GM23338 (cell line): ENCODE measurements at places on chromosomes 2 and 18. TPM values are rescaled to one million over a fixed set of nuclear protein-coding genes. Genes with fewer than 3 reads are reported as not detected.
A peak's percentile ranks its signal among the peaks of the same experiment; 100 is the strongest.

DNA sequence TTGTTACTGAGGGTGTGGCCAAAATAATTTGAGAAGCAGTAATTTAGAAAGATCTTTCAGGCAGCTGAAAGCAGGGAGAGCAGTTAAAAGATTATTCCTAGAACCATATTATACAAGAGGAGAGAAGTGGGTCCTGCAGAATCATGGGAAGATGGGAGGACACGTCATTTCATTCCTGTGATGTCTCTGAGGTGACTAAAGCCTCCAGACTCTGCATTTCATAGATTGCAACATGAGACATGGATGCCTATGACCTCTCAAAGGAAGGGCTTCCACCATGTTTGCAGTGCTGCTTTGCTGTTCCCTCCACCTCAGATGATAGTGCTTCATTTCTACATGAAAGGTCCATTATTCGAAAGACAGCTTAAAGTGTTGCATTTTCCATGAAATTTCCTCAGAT, 788.4 kb downstream of the TSN start:
- no peaks in the 10 kb centered on the region for H3K27me3 ChIP-seq
- no peak overlapping the region for H3K27ac ChIP-seq

GRCh38 chr2:28445448-28446258, 50.2 kb upstream of the PLB1 start:
- no peak overlapping the region for H3K27ac ChIP-seq
- H3K4me1 ChIP-seq: no peaks in the 10 kb centered on the region
- H3K36me3 ChIP-seq: no peaks in the 10 kb centered on the region
- no peaks in the 10 kb centered on the region for H3K27me3 ChIP-seq

DNA sequence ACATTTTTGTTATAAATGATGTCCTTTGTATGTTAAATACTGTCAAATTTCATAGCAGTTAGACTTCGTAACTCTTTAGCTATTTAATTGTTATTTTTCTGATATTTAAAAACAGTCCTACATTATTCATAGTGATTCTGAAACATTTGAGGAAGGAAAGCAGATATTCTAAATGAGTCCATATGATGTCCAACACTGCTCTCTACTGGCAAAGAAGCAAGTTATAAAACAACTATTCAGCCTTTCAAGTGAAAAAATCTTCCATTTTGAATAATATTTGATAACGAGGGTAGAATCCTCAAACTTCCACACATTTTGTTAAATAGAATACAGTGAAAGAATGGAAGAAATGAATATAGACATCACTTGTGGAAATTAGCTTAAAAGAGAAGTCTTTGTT, 220.8 kb downstream of the GULP1 start:
- no peaks in the 10 kb centered on the region for H3K27me3 ChIP-seq
- H3K36me3 ChIP-seq: no peaks in the 10 kb centered on the region
- H3K27ac ChIP-seq: no peak overlapping the region
- H3K4me3 ChIP-seq: no peak overlapping the region
- DNase-seq: peak; percentile 54

GRCh38 chr2:20781656-20782265, 41.1 kb downstream of the LDAH start:
- H3K36me3 ChIP-seq: no peaks in the 10 kb centered on the region
- no peaks in the 10 kb centered on the region for H3K4me1 ChIP-seq
- peak; percentile 74 for DNase-seq
- H3K27me3 ChIP-seq: no peaks in the 10 kb centered on the region

GRCh38 chr2:131093696-131094462, 619 bp upstream of the FAM168B start:
- no peaks in the 10 kb centered on the region for H3K4me1 ChIP-seq
- H3K4me3 ChIP-seq: peak overlapping the region; percentile 84
- peak; percentile 72 for DNase-seq
- peak overlapping the region; percentile 78 for H3K27ac ChIP-seq
- H3K27me3 ChIP-seq: no peaks in the 10 kb centered on the region
- peaks cover 16% of the 10 kb centered on the region for H3K36me3 ChIP-seq

CCDC74B gene
- total RNA-seq: 22.1 and 34.5 TPM in 2 replicates

DNA sequence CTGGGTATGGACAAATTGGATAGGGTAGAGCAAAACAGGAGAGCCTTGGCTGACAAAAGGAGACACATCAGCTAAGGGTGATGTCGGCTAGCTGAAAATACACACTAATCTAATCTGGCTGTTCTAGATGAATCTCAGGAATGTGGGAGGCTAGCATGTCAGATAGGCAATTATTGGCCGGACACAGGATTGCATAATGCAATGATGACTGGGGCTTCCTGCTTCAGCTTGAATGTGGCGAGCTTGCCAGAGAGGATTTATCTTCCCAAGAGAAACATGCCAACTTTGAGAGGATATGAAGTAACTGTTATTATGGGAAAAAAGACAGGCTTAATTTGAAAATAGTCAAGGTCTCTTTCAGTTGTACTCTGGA, 102.4 kb downstream of the TRIB2 start:
- H3K36me3 ChIP-seq: no peaks in the 10 kb centered on the region
- no peak overlapping the region for H3K4me3 ChIP-seq
- no peaks in the 10 kb centered on the region for H3K27me3 ChIP-seq
- H3K27ac ChIP-seq: no peak overlapping the region
- 0 out of 2 replicates have a peak, but pooled peaks cover 4% of the 10 kb centered on the region for H3K4me1 ChIP-seq
- peak; percentile 8 for DNase-seq

DNA sequence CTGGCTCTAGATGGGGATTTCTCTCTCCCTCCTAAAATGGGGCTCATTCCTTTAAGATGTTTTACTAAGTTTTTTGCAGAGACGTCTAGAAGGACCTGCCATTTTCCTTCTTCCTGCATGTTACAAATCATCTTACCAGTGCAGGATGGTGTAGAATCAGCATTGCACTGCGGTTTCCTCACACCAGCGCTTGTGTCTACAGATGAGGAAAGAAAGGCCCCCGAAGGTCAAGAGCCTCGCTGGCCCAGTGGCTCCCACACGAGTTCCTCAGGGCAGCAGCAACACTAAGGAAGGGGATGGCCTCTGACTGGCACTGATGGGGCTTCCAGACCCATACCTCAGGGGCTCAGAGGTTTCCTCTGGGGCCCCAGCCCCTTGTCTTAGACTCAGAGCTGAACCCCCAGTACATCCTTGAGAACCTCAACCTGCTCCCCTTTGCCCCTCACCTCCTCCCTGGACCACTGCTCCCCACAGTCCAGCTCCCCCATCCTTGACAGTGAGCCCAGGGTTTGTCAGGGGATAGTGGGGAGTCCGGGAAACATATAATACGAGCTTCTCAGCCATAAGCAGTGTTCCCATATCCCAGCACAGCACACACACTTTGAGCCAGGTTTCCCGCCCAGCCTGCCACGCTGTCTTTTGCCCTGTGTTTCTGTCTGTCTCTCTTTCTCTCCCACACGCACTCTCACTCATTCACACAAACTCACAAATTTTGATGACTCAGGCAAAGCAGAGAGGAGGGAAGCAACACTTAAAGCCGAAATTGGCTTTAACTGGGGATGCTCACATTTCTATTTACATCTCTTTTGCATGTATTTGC, 29.4 kb downstream of the ZFP36L2 start:
- H3K27me3 ChIP-seq: no peaks in the 10 kb centered on the region
- H3K4me3 ChIP-seq: no peak overlapping the region
- 0 out of 2 replicates have a peak, but pooled peaks cover under 1% of the 10 kb centered on the region for H3K4me1 ChIP-seq
- H3K36me3 ChIP-seq: no peaks in the 10 kb centered on the region
- H3K27ac ChIP-seq: no peak overlapping the region

DNA sequence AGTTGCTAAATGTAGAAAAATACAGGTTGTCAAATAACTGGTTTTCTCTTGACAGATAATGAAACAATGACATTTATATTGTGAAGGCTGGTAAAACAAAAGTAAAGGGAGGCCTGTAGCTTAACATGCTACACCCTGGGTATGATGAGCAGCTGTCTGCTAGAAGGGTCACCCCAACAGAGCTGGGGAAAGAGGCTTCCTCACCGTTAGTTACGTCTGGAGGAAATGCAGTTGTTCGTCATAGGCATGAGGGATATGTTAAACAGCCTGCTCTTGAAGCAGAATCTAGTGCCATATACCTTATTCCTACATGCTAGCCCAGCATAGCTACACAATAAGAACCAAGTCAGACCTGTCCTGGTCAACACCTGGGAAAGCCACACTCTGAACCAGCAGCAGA, 49.9 kb downstream of the LPIN2 start:
- no peak for DNase-seq
- no peak overlapping the region for H3K4me3 ChIP-seq
- H3K4me1 ChIP-seq: peaks cover 10% of the 10 kb centered on the region
- H3K36me3 ChIP-seq: no peaks in the 10 kb centered on the region
- H3K27me3 ChIP-seq: no peaks in the 10 kb centered on the region

DNA sequence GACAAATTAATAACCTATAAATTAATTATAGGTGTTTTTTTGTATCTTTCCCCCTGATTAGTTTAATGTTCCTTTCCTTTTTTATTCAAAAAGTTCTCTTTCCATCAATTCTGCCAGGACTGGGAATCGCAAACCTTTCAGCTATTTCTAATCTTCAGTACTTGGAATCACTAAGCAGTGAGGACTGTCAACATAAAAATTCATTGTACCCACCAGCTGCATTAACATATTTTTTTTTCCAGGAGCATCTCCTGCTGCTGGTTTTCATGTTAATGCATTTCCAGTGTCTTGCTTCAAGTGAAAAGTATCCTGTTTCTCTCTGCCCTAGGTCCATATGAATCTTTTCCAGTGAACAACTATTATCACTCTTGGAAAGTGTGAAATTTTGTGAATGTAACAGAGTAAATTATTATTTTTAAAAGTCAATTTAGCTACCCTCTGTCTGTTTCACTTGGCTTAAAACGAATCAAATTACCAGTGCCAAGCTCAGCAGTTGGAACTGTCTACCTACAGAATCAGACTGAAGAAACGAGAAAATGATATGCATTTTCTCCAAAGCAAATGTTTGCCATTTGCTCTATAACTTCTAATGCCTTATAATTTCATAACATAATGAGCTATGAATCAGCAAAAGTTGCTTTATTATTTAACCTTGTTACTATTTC, 804.4 kb downstream of the EPHA4 start:
- no peak overlapping the region for H3K27ac ChIP-seq
- no peak overlapping the region for H3K4me3 ChIP-seq
- H3K36me3 ChIP-seq: no peaks in the 10 kb centered on the region
- no peaks in the 10 kb centered on the region for H3K27me3 ChIP-seq
- 0 out of 2 replicates have a peak, but pooled peaks cover 7% of the 10 kb centered on the region for H3K4me1 ChIP-seq

SOWAHC gene
- total RNA-seq: 26.3 and 27.5 TPM in 2 replicates

- no peaks in the 10 kb centered on the region for H3K4me1 ChIP-seq
- H3K27me3 ChIP-seq: no peaks in the 10 kb centered on the region
- H3K4me3 ChIP-seq: no peak overlapping the region
- H3K36me3 ChIP-seq: no peaks in the 10 kb centered on the region
Observed at GRCh38 chr2:16386431-16386830, 279.2 kb downstream of the CYRIA start.

GRCh38 chr18:9884532-9885140, 1.1 kb upstream of the TXNDC2 start:
- H3K4me1 ChIP-seq: no peaks in the 10 kb centered on the region
- no peak overlapping the region for H3K4me3 ChIP-seq
- no peaks in the 10 kb centered on the region for H3K36me3 ChIP-seq

- no peak overlapping the region for H3K4me3 ChIP-seq
- no peaks in the 10 kb centered on the region for H3K27me3 ChIP-seq
- H3K36me3 ChIP-seq: no peaks in the 10 kb centered on the region
Observed at GRCh38 chr2:21096458-21096857, 27.3 kb upstream of the TDRD15 start.

GRCh38 chr2:71612581-71613402, 159.4 kb downstream of the DYSF start:
- no peaks in the 10 kb centered on the region for H3K4me1 ChIP-seq
- H3K4me3 ChIP-seq: no peak overlapping the region
- no peak overlapping the region for H3K27ac ChIP-seq
- H3K27me3 ChIP-seq: no peaks in the 10 kb centered on the region

NRBP1 gene
- total RNA-seq: 118 and 128 TPM in 2 replicates

DNA sequence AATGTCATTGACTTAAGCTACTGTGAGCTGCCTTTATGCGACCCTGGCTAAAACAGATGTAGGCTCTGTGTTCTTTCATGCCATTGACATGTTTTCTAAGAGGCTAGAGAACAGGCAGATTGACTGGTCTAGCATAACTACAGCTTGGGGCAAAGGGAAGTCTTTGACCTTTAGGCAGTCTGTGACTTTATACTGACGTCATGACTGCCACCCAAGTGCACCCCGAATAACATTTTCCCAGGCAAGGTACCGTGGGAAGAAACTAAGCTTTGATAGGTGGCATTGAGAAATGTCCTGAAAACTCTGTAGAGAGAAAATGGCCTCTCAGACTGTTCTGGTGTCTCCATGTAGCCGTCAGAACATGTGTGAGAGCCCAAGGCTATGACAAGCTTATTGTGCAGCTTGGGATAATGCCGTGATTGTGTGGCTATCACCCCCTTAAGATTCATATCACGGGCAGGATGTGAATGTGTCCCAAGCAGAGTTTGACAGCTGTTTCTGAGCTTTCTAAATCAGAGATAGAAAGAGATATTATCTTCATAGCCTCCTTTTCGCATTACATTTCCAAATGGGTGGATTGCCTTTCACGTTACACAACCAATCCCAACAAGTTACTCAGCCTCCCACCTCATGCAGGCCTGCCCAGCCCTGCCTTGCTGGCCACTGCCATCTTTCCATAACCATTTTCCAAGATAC, 672.2 kb upstream of the ACVR2A start:
- H3K27me3 ChIP-seq: no peaks in the 10 kb centered on the region
- no peak overlapping the region for H3K4me3 ChIP-seq
- no peak for DNase-seq
- no peak overlapping the region for H3K27ac ChIP-seq

DNA sequence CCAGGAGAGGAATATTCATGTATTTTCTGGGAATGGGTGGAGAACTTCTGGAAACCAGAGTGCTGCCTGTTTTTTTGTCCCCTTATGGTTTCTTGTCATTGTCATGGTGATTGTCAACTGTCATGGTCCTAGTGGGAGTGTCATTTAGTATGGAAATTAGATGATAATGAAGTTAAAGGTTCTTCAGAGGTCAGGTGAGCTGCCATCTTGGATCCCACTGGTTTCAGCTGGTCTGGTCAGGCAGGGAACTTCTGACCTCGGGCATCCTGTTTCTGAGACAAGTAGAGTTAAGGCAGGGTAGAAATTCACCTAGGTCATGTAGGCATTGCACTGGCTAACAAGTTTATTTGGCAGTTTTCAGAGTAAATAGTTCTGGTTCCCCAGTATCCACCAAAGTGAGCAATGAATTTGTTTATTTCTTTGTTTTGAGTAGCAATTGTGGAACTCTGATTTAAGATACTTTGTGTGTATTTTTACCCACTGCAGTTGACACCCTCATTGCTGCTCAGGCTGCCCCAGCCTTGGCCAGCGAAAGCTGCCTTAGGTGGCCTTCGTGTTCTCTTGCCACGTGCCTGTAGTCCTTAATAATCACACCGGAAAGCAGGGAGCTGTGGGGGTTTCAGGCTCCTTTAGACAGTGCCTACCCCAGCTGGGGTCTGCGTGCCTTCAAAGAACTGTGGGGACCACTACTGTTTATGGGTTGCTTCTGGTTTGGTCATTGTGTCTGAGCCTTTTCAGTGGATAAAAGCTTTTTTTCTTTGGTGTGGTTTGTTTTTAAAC, 48.7 kb downstream of the NCK2 start:
- no peaks in the 10 kb centered on the region for H3K36me3 ChIP-seq
- H3K27ac ChIP-seq: no peak overlapping the region
- no peak for DNase-seq
- no peaks in the 10 kb centered on the region for H3K27me3 ChIP-seq
- H3K4me3 ChIP-seq: no peak overlapping the region
- H3K4me1 ChIP-seq: peaks cover 55% of the 10 kb centered on the region
